Non-pigmented ciliary epithelial cell (primary cell): ENCODE measurements at places on chromosomes 11 and 22.

- DNase-seq, result no peak
Measured at GRCh38 chr11:46514370-46514769, 79.5 kb downstream of the AMBRA1 start.

GRCh38 chr11:126080161-126080941, 17.7 kb upstream of the CDON start:
- no peak for DNase-seq

GRCh38 chr11:128548649-128549255, 38.6 kb downstream of the ETS1 start:
- no peak for DNase-seq

- DNase-seq, result no peak
Measured at GRCh38 chr11:61142424-61142823, 18.8 kb downstream of the VPS37C start.

DNA sequence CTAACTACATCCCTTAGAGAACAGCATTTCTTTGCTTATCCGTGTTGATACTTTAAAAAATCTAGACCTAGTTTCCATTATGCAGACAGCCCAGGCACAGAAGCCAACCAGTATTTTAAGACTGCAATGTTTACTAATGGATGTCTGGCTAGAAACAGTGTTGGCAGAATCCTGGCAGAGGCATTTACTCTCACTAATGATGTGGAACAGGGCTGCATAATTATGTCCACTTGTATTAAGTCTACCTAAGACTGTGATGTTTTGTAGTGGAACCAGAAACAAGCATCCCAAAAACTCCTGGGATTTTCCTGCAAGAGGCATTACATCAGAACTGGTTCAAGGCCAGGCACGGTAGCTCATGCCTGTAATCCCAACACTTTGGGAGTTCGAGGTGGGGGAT, 50.2 kb upstream of the PICALM start:
- DNase-seq, result no peak

DNA sequence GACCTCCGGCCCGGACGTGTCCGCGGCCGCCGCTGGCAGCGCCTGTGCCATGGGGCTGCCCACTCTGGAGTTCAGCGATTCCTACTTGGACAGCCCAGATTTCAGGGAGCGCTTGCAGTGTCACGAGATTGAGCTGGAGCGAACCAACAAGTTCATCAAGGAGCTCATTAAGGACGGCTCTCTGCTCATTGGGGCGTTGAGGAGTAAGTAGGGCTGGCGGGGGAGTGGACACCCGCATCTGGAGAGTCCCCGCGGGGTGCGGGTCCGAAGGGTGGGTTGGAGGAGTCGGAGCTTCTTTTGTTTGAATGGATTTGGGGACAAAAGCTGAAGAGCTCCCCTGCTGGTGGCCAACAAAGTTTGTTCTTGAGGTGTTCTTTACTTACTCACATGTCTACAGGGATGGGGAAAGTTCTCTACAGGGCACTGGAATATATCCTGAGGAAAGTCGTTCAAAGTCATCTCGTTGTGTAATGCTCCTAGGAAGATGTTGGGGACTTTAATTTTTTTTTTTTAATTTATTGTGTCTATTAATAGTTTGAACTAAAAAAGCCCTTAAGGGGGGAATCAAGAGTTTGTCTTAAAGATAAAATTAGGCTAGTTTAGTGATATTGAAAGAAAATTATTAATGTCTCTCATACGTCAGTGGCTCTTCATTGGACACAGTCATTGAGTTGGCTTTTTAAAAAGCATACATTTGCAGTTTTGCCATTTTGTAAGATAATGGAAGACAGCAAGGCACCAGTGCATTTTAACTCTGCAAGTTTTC, 725 bp downstream of the ARHGAP42 start:
- no peak for DNase-seq

- DNase-seq, result no peak
Measured at GRCh38 chr11:11782532-11783110, 59.2 kb upstream of the USP47 start.

- DNase-seq, result no peak
Measured at GRCh38 chr11:45879803-45880686, 5.4 kb upstream of the MAPK8IP1 start.

DNA sequence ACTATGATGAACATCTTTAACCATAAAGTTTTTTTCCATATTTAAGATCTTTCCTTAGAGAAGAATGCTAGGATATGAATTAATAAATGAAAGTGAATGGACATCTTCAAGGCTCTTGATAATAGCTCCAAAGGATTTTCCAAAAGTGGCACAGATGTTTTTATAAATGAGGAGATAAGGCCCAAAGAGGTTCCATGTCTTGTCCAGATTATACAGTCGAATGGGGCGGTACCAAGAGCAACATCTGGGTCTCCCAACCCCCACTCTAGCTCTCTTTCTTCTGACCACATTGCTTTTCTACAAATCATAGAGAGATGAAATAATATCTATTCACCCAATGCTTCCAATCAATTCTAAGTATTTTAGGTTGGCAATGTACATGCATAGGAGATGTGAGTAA, 114.1 kb downstream of the KCNC1 start:
- DNase-seq, result no peak

DNA sequence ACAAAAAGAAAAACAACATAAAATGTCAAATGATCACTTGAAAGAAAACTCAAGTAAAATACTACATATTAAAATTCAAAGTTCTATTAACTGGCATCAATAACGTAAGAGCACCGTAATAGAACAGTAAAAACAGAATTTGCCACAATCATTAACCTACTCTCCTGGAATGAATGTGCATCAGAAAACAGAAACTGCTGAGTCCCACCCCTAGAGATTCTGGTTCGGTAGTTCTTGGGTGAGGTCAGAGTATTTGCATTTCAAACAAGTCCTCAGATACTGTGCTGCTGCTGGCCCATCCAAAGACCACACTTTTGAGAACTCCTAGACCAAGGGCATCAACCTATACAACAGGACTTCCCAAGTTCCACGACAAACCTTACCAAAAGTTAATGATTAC, 23.5 kb downstream of the PITPNB start:
- no peak for DNase-seq

DNA sequence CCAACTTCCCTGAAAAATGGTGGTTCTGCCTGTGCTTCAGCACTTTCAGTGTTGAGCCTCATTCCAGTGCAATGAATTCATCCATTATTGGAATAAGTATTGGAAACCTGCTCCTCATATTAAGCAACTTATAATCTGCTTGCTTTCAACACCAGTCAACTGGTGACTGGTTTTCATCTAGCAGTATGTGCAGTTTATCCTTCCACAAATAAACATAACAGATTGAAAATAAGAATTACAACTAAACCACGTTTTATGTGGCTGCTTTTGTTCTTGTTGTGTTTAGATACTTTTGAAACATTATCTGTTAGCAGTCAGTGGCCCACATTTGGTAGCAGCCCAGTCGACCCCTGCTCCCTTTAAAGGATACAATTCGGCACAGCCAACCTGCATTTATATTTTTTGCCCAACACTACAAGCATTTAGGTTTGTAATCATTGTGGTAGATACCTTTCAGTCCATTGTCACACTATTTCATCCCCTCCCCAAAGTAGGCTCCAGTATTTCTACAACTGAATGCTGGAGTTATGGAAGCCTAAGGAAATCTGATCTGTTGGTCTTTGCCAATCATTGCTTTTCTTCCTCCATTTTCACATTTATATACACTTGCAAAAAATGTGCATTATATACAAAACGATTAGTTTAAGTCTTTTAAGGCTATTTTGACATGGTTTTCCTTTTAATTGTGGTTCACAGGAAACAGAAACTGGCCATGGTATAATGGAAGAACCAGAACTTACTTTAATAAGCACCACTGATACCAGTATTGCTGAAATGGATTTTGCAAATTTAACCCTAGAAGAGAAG, 13.1 kb downstream of the TAF1D start:
- no peak for DNase-seq

DNA sequence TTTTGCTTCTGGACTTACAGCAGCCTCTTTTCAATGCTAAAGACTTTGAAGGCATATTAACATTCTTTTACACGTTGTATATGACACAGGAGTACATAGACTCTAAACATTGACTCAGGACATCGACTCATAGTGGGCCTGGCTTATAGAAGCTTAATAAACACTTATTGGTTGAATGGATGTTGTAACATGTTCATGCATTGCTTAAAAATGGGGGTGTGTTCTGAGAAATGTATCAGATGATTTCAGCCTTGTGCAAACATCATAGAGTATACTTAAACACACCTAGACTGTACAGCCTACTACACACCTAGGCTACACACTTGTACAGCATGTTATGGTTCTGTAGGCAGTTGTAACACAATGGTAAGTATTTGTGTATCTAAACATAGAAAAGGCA, 17.9 kb downstream of the TTC17 start:
- DNase-seq, result peak; percentile 51

GRCh38 chr11:95119361-95120060, 29.9 kb downstream of the ENDOD1 start:
- no peak for DNase-seq

- DNase-seq, result peak; percentile 92
Measured at GRCh38 chr11:105046898-105047579, 1.9 kb upstream of the CARD16 start.

DNA sequence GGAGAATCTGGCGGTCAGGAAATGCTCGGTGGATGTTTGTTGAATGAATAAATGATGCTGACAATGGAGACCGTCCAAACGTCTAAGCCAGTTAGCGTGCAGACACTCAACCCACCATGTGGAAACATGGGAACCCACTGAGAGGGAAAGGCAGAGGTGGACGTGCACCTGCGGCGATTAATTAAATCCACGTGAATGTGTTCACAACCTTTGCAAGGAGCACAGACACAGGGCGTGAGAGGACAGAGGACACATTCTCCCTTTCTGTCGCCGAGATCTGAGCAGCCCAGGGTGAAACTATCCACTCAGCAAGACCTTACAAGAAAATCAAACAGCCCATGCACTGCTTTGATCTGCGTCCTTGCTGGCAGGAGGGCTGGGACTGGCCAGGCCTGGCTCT, 58.3 kb upstream of the LINC01488 start:
- no peak for DNase-seq

GRCh38 chr11:43746670-43747069, 66.1 kb downstream of the HSD17B12 start:
- DNase-seq, result no peak

DNA sequence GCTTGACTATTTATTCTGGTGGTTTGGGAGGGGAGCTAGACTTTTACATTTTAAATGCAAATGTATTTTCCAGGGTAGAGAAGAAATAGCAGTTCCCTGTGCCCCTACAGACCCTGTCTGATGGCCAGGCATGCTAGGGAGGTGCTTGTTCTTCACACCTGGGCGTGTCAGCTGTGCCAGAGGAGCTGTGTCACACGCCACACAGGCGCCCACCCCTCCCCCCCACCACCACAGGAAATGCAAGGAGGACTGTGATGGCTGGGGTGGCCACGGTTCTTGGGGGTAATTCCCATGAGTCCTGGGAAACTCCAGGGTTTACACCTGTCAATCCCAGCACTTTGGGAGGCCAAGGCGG, 82.2 kb downstream of the FLI1 start:
- no peak for DNase-seq

- no peak for DNase-seq
Measured at GRCh38 chr11:44812971-44813370, 86.2 kb downstream of the TSPAN18 start.

DNA sequence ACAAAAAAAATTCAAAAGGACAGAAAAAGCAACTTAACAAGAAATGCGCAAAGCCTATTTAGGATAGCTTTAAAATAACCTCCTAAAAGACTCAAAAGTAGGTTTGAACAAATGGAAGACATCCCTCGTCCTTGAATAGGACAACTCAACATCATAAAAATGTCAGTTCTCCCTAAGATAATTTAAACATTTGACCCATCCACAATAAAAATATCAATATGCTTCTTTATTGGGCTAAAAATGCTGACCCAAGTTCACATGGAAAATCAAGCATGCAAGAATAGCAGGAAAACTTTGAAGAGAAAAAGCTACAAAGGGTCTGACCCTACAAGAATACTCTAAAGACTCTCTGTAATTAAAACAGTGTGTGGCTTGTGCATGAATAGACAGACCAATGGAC, 12.1 kb upstream of the KCTD17 start:
- DNase-seq, result no peak

GRCh38 chr11:2534134-2534956, 89.5 kb downstream of the KCNQ1 start:
- no peak for DNase-seq

- no peak for DNase-seq
Measured at GRCh38 chr22:38953577-38954413, 3.6 kb upstream of the APOBEC3A start.

DNA sequence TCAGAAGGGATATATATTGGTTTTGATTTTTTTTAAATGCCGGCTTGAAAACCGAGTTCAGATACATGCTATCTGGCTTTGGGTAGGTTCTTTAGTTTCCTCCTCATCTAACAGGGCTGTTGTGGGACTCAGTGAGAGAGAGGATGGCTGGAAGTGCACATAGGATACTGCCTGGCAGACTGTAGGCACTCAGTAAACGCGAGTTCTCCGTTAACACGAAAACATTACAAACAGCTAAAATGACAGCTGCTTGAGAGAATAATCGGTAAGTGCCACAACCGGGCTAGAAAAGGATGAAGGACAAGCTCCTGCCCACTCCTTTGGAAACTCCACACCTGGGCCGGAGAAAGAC, 369 bp downstream of the XRRA1 start:
- no peak for DNase-seq

DNA sequence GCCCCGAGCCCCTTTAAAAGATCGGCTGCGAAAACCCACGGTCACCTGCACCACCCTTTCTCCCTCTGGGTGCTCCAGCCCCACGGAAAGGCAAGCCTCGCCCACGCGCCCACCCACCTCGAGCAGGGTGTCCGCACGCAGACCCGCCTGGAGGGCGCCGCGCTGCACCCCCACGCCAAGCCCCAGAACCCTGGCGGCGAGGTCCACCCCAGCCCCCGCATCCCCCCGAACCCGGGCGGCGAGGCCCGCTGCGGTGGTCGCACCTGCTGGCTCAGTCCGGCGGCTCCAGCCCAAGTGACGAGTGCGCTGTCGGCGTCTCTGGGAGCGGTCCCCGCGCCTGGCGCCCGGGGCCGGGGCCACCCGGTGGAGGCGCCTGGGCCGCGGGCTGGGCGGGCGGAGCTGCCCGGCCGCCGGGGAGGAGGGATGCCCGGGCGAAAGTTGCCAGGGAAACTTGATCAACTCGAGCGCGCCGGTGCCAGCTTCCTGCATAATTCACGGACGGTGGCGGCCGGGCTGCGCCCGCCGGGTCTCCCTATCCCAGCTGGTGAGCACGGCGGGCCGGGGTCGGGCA, 1.1 kb downstream of the SHANK2 start:
- DNase-seq, result no peak
